Suppressor macrophage treated with lipopolysaccharide for 4 hours (primary cell): ENCODE measurements at places on chromosomes 12 and 14.

DNA sequence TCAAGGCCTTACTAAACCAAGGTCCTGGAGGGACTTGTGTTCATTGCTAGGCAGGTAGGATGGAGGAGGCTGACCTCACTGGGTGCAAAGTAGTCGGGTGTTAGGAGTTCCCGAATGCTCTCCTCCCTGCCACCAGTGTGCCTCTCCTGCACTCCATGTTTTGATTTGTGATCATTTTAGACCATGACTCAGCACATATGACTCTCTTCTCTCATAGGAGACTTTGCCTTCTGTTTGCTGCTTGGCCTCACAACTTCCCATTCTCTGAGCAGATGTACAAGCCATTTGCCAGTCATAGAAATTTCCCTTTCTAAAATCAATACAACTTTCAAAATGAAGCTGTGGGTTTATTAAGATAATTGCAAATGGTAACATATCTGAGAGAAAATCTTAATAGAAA lies 46.6 kb upstream of the LRIG3 start:
- no peak for DNase-seq

DNA sequence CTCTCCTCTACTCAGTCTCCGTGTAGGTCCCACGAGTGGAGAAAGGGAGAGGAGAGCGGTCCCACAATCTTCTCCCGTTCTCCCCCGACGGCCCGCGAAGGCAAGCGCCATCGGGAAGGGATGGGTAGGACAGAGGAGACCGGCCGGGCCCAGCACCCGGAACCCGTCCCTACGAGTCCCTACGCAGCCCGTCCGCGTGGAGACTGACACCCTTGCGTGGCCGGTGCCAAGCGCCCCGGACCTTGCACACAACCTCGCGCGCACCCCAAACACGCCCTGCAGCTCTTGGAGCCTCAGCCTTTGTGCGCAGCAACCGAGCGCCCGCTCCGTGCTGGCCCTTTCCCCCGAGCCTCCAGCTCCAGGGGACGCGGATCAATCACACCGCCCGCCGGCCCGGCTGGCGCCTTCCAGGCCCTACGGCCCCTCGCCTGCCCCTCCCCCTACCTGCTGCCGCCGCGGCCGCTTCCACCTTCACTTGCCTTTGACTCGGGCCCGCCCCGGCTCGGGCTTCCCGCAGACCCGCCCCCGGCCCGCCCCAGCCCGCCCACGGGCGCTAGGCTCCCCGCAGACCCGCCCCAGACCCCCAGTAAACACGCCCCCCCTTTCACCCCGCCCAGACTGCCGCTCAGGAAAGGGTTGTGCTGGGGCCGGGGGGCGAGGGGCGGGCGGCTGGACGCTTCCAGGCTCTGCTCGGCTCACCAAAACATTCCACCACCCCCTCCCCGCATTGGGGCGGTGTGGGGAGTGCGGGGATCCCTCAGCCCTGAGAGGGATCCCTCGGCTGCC lies at the start of gene NDRG2:
NDRG2 (minus strand) TSS at position 477 of the 786 bp plus-strand sequence. CDS start 1,746 bp downstream, outside the sequence.
- no peak for DNase-seq

DNA sequence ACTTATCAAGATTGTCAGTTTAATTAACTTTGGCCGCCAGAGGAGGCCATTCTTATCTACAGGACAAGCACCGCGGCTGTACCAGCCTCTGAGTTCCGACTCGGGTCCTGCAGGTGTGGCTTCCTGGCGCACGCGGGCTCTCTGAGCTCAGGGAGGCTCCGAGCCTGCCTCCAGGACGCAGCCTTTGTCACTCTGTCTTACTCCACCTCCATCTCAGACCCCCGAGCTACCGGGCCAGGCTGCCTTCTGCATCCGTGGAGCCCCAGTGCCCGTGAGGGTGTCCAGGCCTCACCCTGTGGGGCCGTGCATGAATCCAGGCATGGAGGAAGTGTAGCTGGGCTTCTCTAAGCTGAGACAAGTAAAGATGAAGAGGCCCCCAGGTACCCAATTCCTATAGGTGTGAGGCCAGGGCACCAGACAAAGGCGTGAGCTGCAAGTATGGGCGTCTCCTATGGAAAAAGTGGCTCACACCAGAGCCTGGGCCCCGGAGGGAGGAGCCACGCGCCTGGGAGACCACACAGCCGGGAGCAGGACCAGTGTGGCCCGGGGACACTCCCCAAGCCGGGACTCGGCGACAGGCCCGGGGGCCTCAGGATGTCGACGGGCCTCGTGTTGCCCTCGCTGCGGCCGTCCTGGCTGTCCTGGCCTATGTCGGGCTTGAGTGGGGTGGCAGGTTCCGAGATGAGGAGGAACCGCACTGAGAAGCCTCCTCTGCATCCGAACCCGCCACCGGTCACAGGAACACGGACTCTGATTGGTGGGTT lies 42.8 kb downstream of the NOC4L start:
- DNase-seq = no peak

GRCh38 chr14:72892103-72892878 lies 1.6 kb downstream of the DPF3 start:
- no peak for DNase-seq

DNA sequence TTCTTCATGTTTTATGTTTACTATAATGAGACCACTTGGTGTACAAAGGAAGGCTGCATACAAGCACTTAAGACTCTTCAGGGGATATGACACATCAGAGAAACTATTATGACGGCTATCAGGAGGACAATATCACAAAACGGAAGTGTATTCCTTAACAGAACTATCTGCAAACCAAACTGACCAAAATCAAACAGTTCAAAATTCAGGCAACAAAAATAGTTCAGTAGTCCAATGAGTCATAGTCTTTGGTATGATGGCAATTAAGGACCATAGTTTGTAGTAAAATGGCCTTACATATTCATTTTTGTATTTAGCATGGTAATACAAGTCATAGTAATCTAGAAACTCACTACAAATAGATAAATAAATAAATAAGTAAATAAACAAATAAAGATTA lies 1638.7 kb upstream of the SEL1L start:
- DNase-seq = no peak

GRCh38 chr12:60489071-60489470 lies 893.2 kb downstream of the SLC16A7 start:
- DNase-seq = no peak

DNA sequence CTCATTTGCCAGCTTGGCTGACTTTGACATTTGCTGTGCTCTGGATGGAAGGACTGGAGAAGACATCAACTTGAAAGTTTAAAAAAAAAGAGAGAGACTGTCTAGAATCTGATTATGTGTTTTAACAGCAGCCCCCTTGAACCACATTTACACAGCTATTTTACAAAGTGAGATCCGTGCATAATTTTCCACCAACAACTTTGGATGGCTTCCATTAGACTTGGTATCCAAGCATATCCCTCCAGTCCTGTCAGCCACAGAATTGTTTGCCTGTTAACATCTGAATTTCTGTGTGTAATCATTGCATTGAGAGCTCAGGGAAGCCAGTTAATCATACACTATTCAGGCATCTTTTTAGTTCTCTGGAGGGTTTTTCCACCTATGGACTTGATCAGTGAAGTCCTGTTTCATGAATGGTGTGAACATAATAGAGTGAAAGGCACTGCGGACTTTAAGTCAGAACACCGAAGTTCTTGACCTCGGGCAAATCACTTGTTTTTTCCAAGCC lies 93.7 kb downstream of the SAMD4A start:
- DNase-seq = no peak

DNA sequence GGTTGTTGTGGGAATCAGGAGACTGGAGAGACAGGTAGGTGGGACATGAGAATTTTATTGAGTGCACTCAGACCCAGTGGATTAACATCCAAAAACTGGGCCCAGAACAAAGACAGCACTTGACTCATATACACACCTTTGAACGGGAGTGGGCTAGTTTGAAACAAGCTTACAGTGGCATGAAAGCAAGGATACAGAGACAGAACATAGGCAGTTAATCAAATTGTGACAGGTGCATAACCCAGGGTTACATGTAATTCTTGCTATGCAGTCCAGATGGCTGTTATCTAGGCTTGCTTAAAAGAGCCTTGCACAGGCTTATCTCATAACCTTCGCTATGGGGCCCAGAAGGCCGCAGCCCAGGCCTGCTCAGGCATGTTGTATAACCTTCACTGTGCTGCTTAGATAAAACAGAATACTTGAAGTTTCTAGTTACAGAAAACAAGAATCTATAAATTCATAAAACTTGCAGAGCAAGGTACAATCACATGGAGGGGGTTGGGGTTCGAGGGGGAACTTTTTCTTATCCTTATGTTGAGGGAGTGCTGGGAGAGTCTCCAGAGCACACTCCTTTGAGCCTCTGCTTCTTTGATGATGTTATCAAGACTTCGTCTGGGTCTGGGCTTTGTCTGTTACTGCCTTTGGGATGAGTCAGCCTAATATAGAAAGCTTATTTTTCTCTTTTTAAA lies 81.7 kb downstream of the TNFAIP2 start:
- DNase-seq = no peak

DNA sequence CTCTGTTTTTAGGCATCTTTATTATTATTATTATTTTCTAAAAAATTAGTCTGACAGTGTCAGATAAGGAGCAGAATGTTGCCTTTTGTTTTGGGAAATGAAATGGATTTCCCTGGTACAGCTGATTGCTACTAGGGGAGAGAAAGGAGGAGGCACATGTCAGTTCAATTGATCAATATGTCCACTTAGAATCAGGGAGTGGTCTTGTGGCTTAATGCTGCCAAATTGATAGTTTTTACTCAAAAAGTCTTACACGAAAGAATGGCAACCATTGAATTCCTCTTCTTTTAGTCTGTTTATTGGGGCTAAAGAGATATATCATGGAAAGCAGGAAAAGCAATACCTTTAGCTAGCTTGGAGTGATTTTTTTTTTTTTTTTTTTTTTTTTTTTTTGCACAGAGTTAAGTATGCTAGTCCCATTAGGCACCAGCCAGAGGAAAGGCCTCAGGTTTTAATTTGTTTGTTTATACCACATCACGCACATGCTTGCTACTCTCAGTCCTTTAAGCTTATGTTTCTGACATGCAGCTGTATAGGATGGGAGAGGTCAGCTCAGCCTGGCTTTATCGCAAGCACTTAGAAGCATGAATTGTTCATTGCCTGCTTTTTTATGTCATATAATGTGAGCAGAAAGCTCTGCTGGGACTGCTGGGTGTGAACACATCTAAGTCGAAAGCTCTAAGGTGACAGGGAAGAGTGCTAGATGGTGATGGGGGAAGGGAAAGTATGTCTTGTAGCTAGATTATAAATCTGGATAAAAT lies 1.4 kb downstream of the AKAP6 start:
- no peak for DNase-seq

GRCh38 chr12:81759190-81760051 lies at the start of gene PPFIA2:
TSS of gene PPFIA2 (minus strand) at chr12:81759350.
- no peak for DNase-seq

DNA sequence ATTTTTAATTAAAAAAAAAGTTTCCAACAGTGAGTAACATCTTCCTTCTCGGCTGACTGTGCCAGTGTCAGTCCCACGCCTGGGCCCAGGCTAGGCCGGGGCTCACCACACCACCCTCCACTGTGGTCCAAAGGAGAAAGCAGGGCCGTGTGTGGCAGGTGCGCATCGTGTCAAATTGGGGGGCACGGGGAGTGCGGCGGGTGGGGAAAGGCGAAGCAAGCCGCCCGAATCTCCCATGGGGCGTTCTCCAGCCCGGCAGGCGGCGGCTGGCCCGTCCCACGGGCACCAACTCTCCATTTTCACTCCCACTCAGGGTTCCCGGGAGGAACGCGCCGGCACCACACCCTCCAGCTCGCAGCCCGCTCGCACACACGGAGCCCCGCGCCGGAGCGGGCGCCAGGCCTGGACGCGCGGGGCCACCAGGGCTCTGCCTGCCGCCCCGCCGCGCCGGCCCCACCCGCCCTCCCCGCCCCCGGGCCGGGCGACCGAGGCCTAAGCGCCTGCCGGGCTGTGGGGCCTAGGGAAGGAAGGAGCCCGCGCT lies 604 bp downstream of the EEA1 start:
- peak; percentile 36 for DNase-seq

GRCh38 chr12:70106347-70106746 lies 136.9 kb upstream of the CNOT2 start:
- no peak for DNase-seq

DNA sequence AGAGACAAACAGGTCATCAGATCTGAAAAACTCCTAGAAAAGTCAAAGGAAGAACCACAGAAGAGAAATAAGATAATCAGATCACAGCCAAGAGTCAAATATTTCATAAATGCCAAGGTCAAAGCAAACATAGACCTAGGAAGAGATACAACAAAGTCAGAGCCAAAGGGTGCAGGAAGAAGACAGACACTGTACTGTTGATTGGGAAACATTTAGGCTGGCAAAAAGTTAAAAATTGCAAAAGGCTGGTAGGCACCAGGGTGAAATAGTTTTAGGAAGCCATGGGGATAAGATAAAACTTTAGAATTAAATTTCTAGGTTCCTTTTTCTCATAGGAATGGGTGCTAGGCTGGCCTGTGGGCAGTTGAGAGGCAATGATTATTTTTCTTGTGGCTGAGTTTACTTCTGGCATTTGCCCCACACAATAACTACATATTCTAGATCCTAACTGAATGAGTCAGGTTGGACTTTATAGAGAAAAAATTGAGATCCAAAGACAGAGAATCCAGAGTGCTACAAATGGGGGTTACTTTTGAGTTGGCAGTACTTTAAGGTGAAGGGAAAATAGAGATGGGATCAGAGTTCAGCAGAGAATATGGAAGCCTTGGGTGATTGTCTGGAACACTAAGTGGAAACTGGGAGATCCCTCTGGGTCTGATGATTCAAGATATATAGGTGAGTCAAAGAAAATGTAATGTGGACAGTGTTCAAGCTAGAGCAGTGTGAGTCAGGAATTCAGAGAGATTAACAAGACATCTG lies 215.5 kb downstream of the C12orf50 start:
- no peak for DNase-seq

GRCh38 chr14:91342206-91342760 lies 75.3 kb downstream of the CCDC88C start:
- DNase-seq = no peak

GRCh38 chr14:75430976-75431375 lies 3.2 kb downstream of the JDP2 start:
- DNase-seq = no peak

GRCh38 chr14:37056473-37056872 lies 115.9 kb downstream of the SLC25A21 start:
- no peak for DNase-seq

- DNase-seq = no peak
Observed at GRCh38 chr12:13503094-13503835, 306.7 kb downstream of the EMP1 start.

GRCh38 chr14:36430662-36431084 lies 89.4 kb downstream of the NKX2-1 start:
- no peak for DNase-seq

GRCh38 chr12:43241986-43242385 lies 310.0 kb downstream of the ADAMTS20 start:
- DNase-seq = no peak

DNA sequence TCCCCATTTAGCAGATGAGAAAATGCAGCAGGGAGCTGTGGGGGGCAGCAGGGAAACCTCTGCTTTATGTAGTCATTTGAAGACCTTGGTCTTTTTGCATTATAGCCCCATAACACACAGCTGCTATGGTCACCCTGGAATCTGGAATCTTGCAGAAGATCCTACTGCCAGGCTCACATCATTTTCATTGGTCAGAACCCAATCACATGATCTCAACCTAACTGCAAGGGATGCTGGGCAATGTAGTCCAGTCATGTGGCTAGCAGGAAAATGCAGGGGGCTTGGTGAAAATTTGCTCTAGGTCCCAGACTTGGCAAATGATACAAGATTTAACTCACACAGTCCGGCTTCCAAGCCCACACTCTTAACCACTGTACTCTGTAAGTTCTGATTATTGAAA lies 1028.7 kb downstream of the AACS start:
- no peak for DNase-seq

- no peak for DNase-seq
Observed at GRCh38 chr14:97873291-97873690, 1076.1 kb downstream of the VRK1 start.

GRCh38 chr14:24071144-24071697 lies at the start of gene CPNE6:
TSS of gene CPNE6 (plus strand) at chr14:24071562. CDS start at chr14:24072937, 1,375 bp downstream.
- no peak for DNase-seq
